ENCODE measurements at places on chromosomes 2 and 18. TPM values are rescaled to one million over a fixed set of nuclear protein-coding genes. Genes with fewer than 3 reads are reported as not detected.

DNA sequence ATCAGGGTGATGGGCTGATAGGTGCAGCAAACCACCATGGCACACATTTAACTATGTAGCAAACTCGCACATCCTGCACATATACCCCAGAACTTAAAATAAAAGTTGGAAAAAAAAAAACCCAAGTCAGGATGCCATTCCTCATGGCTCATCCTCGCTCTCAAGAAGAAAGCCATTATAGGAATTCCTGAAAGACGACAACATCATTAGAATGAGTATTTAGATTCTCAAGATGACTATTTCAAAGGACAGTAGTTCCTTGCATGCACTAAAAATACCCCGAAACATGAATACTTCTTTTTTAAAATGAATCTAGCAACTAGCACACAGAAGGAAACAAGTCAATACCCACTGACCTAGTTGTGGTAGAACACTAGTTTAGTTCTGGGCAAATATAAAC is 285.8 kb upstream of the REV1 start:
- no peaks in the 10 kb centered on the region for H3K4me1 ChIP-seq
- H3K4me3 ChIP-seq = no peak overlapping the region
- no peak for DNase-seq
- H3K27ac ChIP-seq = no peak overlapping the region

DNA sequence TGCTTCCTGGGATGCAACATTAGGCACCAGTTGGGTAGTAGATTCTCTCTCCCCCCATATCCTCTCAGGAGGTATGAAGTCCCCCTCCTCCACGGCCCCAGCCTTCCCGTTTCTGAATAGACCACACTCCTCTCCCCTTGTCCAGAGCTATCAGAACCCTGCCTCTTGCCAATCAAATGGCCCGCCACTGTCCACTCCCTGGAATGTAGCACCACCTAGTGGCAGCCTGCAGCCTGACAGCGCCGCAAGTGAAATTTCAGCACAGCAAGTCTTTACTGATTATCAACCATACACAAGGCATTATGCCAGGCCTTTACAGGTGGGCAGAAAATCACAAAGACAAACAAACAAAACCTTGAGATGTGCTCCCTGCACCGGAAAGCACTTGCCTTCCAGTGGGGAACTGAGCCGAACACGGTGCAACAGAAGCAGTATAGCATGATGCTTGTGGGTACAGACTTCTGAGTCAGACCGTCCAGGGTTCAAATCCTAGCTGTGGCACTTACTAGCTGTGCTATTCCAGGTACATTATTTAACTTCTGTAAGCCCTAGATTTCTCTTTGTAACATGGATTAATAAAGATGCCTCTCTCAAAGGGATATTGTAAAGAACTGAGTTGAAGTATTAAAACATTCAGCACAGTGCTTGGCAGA is 174.0 kb downstream of the SMAD2 start:
- H3K4me3 ChIP-seq = no peak overlapping the region
- H3K27ac ChIP-seq = no peak overlapping the region
- peak; percentile 34 for DNase-seq
- no peaks in the 10 kb centered on the region for H3K27me3 ChIP-seq

DNA sequence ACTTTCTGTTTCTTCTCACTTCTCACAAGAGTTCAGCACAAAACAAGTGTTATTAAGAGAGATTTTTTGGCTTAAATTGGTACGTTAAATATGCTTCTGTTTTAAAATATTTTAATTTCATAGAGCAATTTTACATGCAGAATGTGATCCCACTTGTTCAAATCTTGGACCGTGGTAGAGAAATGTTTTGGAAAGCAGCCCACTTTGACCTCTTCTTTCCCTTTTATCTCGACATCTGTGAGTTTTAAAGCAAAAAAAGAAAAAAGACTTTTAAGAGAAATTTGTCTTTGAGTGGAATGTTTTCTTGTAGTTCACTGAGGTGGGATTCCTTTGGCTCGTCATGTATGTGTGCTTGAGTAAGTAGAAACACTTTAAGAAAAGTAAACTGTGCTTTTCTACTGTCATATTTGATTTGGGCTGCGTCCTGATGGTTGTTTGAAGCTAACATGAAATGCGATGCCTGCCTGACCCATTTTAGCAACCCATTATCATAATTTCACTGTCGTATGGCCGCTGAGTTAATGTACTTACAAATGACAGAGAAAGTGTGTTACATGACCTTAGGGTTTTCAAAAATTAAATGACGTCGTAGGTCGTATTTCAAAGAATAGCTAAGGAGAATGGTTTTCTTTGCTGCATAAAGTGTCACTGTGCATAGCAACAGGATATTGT is 54.5 kb downstream of the TSHZ1 start:
- no peak overlapping the region for H3K27ac ChIP-seq
- no peak for DNase-seq
- H3K4me3 ChIP-seq = no peak overlapping the region
- no peaks in the 10 kb centered on the region for H3K36me3 ChIP-seq
- H3K27me3 ChIP-seq = no peaks in the 10 kb centered on the region

DNA sequence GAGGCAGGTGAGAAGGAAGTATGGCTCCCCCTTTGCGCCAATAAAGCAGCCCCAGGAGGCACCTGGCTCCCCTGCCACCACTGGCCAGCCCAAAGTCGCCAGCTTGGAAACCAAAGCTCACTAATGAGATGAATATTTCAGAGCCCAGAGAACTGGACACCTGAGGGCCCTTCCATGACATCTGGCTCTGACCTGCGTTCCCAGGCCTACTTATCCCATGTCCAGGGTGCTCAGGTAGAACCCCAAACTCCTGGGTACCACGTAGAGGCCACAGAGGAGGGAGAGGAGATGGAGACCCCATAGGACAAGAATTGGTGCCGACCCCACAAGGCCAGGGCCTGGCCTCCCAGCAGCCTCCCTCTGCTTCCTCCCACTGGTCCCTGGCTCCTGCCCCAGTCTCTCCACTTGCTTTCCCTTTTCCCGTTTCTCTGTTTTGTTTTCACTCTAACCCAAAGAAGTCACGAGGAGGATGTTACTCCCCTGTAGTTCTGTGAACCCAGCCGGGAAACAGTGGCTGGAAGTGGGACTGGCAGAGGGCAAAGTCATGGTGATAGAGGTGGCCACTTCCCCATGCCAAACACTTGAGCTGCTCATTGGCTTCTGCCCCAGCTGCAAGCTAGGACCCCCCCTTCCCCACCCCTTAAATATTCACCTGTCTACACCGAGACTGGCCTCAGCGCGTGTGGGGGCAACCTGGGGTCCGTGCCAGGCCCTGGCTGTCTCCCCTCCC is 820 bp downstream of the TMBIM1 start:
- H3K27me3 ChIP-seq = no peaks in the 10 kb centered on the region
- H3K36me3 ChIP-seq = no peaks in the 10 kb centered on the region
- no peak overlapping the region for H3K27ac ChIP-seq
- peaks cover 14% of the 10 kb centered on the region for H3K4me1 ChIP-seq
- H3K4me3 ChIP-seq = peak overlapping the region; percentile 66

Gene CCDC85A
- not detected for total RNA-seq
